Neural crest cell (in vitro differentiated cells): ENCODE measurements at places on chromosomes 4 and X.

DNA sequence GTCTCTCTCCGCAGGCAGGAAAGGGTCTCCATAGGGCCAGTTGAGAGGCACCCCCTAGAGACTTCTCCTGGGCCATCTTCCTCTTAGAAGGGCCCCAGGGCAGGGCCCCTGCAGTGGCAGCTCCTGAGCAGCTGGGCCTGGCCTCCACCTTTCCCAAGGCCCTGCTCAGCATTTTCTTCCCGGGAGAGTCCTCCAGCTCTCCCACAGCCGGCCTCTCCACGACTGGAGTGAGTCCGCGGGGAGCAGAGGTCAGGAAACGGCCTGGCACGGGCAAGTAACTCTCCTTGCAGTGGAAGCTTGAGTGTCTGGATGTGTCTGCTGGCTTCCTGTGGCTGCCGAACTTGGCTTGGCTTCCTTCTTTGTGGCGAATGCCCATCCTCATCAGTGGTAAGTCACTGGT, 1.6 kb upstream of the LOC101059915 start:
- DNase-seq, result no peak

GRCh38 chr4:107210450-107211239, 174.5 kb upstream of the DKK2 start:
- DNase-seq, result no peak

GRCh38 chrX:29726811-29727210, 488.6 kb upstream of the MAGEB2 start:
- DNase-seq, result no peak

DNA sequence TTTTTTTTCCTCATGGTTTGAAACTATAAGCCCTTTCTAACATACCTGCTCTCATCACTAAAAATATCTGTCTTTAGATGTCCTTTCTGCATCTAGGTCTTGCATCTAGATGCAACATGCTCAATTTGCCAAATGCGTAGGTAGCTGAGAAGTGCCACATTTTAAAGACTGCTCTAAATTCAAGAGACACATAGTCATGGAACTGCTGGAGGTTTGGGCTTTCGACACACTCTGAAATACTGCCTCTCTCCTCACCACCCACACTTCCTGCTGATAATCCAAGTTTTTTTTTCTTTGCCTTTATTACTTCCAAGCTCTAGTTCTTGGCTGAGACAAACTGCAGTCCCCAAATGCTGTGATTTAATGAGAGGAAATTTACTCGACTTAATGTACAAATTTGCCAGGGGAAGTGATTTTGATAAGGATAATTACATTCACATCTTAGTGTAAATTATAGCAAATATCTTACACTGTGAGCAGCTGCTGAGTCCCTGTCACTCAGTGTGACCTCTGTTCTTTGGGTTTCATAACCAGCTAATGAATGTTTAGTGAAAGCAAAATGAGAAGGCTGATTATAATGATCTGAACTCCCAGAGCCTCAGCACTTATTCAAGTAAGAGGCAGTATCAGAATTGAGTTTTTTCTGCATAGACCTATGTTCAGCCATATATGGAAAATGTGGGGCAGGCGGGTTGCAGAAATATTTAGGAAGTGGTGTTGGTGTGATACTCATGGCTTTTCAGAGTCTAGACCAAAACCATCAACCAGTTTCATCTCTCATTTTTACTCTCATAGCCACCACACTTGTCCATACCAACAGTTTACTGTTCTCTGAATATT, 31.3 kb downstream of the DRD5 start:
- no peak for DNase-seq

GRCh38 chrX:152072236-152072635, 66.1 kb downstream of the MAGEA10 start:
- DNase-seq, result no peak

DNA sequence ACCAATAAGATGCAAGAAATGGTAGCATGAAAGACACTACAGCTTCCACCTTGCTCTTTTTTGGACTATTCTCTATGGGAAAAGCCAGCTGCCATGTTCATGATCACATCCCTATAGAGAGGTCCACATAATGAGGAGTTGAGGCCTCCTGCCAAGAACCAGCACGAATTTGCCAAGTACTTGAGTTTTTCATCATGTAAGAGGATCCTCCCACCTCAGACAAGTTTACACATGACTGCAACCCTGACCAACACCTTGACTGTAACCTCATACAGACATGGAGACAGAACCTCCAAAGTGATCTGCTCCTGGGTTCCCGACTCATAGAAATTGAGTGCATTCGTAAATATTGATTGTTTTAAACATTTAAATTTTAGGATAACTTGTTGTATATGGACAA, 135.2 kb upstream of the TSPAN5 start:
- no peak for DNase-seq

DNA sequence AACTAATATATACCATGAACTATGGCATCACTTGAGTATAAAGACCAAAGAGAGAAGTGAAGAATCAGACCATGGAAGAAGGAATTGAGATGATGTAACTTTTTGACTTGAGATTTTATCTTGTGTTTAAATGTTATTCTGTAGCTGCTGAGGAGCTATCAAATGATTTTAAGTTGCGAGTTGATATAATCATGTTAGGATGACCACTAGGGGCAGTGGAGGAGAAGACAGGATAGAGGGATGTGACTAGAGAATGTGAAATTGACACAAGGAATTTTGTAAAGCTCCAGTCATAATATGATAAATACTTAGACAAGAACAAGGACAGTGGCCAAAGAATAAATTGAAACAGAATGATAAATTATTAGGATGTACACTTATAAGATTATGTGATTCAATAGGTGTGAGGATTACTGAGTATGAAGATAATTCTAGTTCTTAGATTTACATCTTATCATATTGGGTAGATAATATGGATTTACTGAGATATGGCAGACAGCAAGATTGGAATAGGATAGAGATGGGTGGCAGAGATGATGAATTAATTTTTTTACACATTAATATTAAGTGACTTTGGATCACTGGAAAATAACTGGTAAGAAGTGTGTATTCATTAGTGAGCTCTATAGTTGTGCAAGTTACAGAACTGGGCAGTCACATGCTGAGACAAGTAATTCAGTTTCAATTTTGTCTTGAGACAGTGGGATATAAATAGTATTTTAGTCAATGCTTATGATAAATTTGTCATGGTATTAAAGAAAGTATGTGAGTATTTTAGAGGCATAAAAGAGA, 816.0 kb upstream of the PCDH10 start:
- DNase-seq, result no peak

DNA sequence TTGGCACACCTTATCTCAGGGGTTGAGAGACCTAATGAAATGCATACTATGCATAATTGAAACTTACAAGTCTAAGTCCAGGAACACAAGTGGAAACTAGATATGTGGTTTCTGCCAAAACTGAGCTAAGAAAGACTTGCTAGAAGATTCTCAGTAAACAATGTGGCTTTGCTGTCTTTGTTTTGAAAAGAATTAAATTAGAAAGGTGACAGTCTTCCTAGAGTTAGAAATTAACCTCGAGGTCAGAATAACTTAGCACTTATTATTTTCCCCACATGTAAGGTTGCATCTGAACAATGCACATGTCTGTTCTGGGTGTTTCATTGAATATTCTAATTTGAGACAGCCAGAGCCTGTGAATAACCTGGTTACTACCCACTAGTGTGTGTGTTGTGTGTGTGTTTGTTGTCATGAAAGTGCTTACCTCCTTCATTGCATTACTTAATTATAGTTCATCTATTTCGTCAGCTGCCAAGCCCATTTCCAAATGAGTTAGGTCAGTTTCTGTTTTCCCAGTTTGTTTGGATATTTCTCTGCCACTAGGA, 1.5 kb downstream of the EREG start:
- DNase-seq, result no peak

GRCh38 chr4:142164767-142165500, 528.6 kb downstream of the IL15 start:
- no peak for DNase-seq

DNA sequence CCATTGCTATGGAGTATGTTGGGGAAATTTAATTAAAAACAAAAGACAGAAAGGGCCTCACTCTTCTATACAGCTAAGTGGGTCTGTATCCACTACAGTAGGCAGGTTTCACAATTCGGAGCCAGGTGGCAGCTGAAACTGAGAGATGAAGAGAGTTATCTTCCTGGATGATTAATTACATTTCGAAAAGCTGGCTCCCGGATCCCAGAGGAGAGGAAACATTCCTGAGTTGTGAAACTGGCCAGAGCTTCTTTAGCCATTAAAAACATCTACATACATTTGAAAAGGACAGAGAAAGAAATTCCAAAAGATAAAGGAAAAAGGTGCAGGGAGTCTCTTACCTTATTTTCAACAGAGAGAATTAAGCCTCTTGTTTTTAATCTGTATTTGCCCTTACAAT, 15.5 kb upstream of the PDZD4 start:
- DNase-seq, result no peak

DNA sequence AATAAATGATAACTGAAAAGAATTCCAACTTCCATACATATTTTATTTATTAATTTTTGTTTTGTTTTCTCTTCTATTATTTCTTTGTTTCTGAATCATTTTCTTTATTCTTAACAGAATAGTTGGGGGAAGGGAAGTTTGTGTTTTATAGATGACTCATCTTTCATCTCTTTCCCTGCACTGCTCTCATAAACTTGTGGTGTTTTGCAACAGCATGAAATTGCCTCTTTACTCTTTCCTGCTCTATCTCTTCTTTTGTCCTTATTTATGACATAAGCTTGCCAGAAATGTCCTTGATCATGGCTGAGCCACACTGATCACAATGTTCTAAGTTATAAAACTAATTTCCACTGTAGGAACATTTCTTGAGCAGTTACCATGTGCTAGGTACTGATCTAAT, 22.3 kb downstream of the QRFPR start:
- DNase-seq, result no peak

- DNase-seq, result no peak
Measured at GRCh38 chr4:64121803-64122202, 287.4 kb downstream of the TECRL start.

- no peak for DNase-seq
Measured at GRCh38 chr4:66059136-66059535, 388.8 kb upstream of the EPHA5 start.

- DNase-seq, result no peak
Measured at GRCh38 chrX:77505227-77505626, 58.0 kb downstream of the FGF16 start.

DNA sequence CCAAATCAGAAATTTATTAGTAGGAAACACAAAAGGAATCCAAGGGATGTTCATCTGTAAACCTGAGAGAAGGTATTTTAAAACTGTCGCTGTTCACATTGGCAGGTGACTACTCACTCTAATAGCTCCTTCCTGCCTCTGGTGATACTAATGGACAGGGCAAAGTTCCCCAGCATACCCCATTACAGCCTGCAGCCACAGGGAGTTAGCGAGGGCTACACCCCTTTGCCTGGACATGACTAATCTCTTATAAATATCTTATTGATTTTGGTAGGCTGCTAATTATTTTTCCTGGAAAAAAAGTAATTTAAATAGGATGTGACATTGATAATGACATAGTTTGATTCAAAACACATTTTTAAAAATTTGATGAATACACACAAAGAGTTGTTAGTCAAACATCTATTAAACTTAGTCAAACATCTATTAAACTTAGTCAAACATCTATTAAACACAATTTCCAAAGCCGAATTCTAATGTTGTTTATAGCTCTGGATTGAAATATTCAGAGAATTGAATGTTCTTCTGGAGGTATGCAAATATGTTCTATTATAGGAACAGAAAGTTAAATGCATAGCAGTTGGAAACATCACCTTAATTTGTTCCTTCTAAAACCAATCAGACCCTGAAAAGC, 83.0 kb upstream of the CBR4 start:
- no peak for DNase-seq

DNA sequence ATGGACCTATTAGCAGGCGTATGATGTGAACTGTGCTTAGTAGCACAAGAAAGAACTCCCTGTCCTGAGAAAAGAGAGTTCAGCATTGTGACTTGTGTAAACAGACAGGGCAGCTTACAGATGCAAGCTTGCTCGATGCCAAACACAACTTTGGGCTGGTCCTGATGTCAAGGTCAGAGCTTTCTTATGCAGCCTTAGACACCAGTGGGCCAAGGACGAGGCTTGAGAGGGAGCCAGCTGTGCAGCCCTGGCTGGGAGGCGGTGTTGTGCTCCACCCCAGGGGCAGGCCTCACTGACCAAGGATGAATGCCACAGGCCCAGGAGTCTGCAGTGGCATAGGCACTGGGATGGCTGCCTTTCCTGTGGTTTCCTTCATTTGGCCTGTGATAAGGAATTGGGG, 35.4 kb downstream of the JADE1 start:
- DNase-seq, result no peak

GRCh38 chr4:94765648-94766047, 7.9 kb downstream of the BMPR1B start:
- no peak for DNase-seq

DNA sequence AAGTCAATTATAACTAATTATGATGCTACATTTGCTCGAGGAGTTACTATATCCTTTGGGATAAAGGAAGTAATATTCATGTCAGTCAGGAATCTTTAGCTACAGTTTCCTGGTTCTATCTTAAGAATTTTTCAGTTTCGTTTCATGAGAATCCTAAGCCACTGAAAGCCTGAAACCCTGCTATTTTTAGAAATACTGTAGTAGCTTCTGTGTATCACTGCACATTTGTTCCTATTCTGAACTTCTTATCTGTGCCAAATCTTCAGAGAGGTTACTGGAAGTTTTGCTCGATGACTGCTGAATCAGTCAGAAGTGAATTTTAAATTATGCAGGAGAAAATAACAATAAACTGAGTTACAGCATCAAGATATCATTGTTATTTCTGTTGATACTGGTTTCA, 249.2 kb downstream of the TENM3 start:
- no peak for DNase-seq

- no peak for DNase-seq
Measured at GRCh38 chr4:18231726-18232125, 210.2 kb upstream of the LCORL start.

- no peak for DNase-seq
Measured at GRCh38 chrX:113389846-113390245, 549.2 kb upstream of the AMOT start.

DNA sequence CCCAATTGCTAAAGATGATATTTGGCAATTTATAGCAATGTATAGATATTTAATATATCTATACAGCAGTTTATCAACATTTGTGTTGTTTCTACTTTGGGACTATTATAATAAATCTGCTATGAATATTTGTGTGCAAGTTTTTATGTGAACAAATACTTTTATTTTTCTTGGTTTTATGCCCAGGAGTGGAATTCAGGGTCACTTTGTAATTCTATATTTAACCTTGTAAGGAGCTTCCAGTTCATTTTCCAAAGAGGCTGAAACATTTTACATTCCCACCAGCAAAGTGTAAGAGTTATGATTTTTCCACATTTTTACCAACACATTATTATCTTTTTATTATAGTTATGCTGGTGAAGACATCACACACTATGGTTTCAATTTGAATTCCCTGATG, 801.3 kb downstream of the PCDH18 start:
- DNase-seq, result no peak

DNA sequence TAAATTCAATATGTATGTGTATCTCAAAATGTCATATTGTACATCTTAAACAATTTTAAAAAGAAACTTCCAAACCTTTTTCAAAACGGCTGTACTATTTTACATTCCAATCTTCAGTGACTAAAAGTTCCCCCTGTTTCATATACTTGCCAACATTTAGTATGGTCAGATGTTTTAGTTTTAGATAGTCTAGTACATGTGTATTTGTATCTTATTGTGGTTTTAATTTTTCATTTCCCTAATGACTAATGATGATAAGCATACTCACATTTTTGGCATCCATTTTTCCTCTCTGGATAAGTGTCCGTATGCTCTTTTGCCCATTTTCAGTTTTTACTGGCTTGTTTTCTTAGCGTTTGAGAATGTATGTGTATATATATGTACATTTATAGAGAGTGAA, 212.2 kb upstream of the MAGEB18 start:
- no peak for DNase-seq

- no peak for DNase-seq
Measured at GRCh38 chr4:184937745-184938144, 80.5 kb upstream of the HELT start.
